Mesendoderm (in vitro differentiated cells): ENCODE measurements at places on chromosomes 7 and 10.
A peak's percentile ranks its signal among the peaks of the same experiment; 100 is the strongest.

- H3K4me3 ChIP-seq: no peak overlapping the region
- H3K27ac ChIP-seq: no peak overlapping the region
- H3K27me3 ChIP-seq: no peaks in the 10 kb centered on the region
Measured at GRCh38 chr7:28102797-28103196, 77.8 kb downstream of the JAZF1 start.

DNA sequence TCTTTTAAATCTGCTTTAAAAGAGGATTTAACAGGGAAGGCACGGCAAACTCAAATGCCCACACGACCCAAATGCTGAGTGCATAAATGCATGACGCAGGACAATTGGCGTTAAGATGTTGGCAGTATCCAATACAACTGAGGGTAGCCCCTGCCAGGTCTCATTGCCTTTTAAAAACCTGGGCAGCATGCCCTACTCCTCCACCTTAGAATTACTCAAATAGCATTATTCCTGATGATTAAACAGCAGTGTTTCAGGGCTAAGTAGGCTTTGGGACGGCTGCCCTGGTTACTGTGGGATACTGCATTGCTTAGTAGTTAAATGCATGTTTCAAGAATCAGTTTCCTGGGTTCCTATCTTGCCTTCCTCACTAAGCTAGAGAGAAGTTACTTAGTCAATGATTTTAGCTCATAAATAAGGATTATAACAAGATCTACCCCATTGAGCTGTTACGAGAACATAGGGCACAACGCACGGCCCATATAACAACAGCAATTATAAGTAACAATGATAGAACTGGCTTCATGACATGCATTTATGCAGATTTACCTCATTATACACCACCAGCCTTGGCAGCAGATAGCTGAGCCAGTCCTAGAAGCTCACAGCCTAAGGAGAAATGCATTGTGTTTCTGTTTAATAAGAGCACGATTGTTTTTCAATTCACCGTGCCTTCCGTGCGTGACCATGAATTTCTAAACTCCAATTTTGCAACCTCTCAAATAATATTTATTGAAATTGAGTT, 7.9 kb downstream of the TUBAL3 start:
- H3K27ac ChIP-seq: no peak overlapping the region
- no peaks in the 10 kb centered on the region for H3K36me3 ChIP-seq
- no peaks in the 10 kb centered on the region for H3K27me3 ChIP-seq
- no peak overlapping the region for H3K4me3 ChIP-seq

- H3K27me3 ChIP-seq: peaks cover 2% of the 10 kb centered on the region
- peak; percentile 29 for DNase-seq
- no peaks in the 10 kb centered on the region for H3K4me1 ChIP-seq
- H3K27ac ChIP-seq: no peak overlapping the region
- H3K4me3 ChIP-seq: peak overlapping the region; percentile 29
- no peaks in the 10 kb centered on the region for H3K36me3 ChIP-seq
Measured at GRCh38 chr10:108465871-108466641, 1301.5 kb upstream of the SORCS1 start.

DNA sequence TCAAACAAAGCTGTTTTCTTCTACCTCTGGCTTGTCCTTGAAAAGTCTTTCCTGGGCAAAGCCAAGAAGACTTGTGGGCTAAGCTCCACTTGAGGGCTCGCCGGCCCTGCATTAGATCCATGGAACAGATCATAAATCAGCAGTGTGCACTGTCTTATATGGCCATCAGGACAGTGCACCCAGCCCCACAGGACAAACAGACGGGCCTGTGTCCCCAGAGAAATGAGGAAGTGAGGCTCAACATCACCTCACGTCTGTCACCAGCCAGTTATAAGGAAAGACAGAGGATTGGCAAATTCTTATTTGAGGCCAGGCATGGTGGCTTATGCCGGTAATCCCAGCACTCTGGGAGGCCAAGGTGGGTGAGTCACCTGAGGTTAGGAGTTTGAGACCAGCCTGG, 12.3 kb upstream of the IFT22 start:
- H3K4me3 ChIP-seq: no peak overlapping the region
- no peak overlapping the region for H3K27ac ChIP-seq
- no peaks in the 10 kb centered on the region for H3K36me3 ChIP-seq
- DNase-seq: no peak
- H3K4me1 ChIP-seq: no peaks in the 10 kb centered on the region

DNA sequence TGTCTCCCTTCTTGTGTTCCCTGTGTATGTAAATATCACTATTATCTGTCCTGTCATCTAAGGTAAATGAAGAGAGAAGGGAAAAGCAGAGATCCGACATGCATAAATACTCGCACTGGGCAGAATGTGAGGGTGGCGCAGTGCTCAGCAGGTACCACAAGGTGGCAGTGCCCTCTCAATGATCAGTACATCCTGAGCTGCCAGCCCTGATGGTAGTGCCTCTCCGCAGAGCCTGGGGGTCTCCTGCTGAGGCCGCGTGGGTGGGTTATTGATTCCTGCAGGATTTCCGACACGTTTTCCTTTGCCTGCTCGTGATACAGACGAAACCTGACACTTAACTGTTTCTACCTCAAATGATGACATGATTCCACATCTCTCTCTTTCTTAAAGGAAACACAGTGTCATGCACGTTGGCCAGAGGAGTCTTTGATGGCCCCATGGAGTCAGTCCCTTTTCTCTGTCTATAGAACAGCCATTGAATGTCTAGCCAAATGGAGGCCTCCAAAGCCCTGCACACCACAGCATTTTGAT, 19.8 kb downstream of the RGR start:
- H3K4me3 ChIP-seq: no peak overlapping the region
- peak; percentile 68 for DNase-seq
- H3K27me3 ChIP-seq: no peaks in the 10 kb centered on the region
- H3K36me3 ChIP-seq: no peaks in the 10 kb centered on the region
- no peak overlapping the region for H3K27ac ChIP-seq

DNA sequence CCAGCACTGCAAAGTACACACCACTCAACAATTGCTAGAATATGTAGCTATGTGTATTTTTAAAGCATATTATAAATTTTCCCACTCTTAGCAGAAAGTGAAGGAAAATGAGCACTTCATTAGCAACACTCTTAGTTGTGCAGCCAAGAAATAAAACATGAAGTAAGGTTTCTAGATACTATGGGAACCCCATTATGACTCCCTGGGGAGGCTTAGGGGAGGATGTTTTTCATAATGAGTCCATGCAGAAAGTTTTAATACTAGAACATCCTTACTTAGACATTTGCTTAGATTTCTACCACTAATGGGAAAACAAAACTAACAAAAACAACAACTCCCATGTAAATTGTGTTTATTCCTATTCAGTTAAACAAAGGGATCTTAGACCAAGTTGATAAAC, 148.4 kb upstream of the HDAC9 start:
- no peak overlapping the region for H3K4me3 ChIP-seq
- no peak overlapping the region for H3K27ac ChIP-seq
- H3K36me3 ChIP-seq: no peaks in the 10 kb centered on the region
- H3K4me1 ChIP-seq: no peaks in the 10 kb centered on the region
- no peak for DNase-seq
- no peaks in the 10 kb centered on the region for H3K27me3 ChIP-seq

DNA sequence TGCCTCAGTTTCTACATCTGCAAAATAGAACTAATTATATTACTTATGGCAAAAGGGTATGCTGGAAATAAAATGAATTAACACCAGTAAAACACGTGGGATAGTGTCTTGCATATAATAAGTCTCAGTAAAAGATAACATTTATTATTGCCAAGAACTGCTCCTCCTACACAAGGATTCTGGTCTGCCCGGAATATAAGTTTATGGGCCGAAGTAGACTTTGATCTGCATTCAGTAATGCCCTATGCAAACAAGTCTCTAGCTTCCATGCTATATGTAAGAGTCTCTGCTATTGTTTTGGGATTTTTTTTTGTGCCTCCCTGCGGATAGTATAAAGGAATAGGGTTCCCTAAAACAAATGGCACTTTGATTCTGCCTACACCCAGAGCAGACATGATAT, 125.6 kb upstream of the SLC26A5 start:
- no peaks in the 10 kb centered on the region for H3K36me3 ChIP-seq
- no peaks in the 10 kb centered on the region for H3K4me1 ChIP-seq
- H3K27ac ChIP-seq: no peak overlapping the region

DNA sequence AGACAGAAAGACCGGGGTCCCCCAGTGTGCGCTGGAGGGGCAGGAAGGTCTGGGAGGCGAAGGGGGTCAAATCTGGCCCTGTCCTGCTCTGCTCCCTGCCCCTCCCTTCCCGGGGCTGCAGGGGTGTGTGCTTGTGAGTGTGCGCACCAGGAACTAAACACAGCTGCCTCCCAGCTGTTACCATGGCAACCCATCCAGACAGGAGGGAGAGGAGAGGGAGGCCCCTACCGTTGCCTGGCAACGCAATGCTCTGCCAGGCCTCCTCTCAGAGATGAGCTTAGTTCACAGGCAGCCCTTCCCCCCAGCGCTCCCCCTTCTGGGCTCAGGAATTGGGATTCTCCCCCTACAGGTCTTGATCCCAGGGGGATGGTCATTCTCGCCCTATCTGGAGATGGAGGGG, 6.1 kb downstream of the NYAP1 start:
- no peaks in the 10 kb centered on the region for H3K27me3 ChIP-seq
- peaks cover 2% of the 10 kb centered on the region for H3K4me1 ChIP-seq
- H3K27ac ChIP-seq: no peak overlapping the region
- H3K4me3 ChIP-seq: no peak overlapping the region

- no peak overlapping the region for H3K4me3 ChIP-seq
- H3K4me1 ChIP-seq: no peaks in the 10 kb centered on the region
- no peak overlapping the region for H3K27ac ChIP-seq
- peaks cover 10% of the 10 kb centered on the region for H3K36me3 ChIP-seq
Measured at GRCh38 chr7:76066716-76067503, 19.0 kb downstream of the MDH2 start.

DNA sequence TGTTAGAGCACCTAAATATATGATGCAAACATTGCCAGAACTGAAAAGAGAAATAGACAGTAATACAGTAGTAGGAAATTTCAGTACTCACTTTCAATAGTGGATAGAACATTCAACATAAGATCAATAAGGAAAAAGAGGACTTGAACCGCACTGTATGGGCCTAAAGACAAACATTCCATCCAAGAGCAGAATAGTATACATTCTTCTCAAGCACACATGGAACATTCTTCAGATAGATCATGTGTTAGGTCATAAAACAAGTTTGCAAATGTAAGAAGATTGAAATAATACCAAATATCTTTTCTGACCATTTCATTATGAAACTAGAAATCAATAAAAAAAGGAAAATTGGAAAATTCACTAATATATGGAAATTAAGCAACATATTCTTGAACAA, 185.4 kb upstream of the FOXP2 start:
- no peaks in the 10 kb centered on the region for H3K4me1 ChIP-seq
- DNase-seq: peak; percentile 43
- no peaks in the 10 kb centered on the region for H3K27me3 ChIP-seq
- no peaks in the 10 kb centered on the region for H3K36me3 ChIP-seq
- H3K4me3 ChIP-seq: no peak overlapping the region
- no peak overlapping the region for H3K27ac ChIP-seq

DNA sequence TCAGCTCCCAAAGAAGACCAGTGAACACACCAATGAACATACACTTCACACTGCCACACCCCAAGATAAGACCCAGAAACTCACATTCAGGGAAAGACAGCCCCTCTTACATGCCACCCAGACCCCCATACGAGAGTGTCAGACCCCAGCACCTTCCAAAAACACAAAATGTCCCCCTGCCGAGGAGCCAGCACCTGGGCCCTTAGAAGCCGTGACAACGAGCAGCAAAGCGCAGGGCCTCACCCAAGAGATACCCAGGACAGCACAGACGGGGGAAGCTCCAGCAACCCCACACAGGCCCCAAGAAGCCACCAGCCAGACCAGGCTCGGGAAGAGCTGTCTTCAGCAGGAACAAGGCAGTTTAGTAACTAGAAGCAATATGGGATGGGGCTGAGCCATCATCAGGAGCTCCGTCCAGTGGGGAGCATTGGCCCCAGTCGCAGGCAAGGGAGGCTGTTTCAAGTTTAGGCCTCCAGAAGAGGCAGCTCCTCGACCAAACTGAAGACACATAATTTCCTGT, 243.6 kb downstream of the PTPRN2 start:
- H3K36me3 ChIP-seq: no peaks in the 10 kb centered on the region
- no peaks in the 10 kb centered on the region for H3K4me1 ChIP-seq
- no peak overlapping the region for H3K27ac ChIP-seq
- DNase-seq: no peak

GRCh38 chr10:4704034-4704545, 121.9 kb upstream of the AKR1E2 start:
- DNase-seq: no peak
- H3K4me3 ChIP-seq: no peak overlapping the region
- no peaks in the 10 kb centered on the region for H3K36me3 ChIP-seq

- H3K27ac ChIP-seq: no peak overlapping the region
- H3K4me1 ChIP-seq: peaks cover 1% of the 10 kb centered on the region
- DNase-seq: peak; percentile 65
- H3K36me3 ChIP-seq: no peaks in the 10 kb centered on the region
- no peak overlapping the region for H3K4me3 ChIP-seq
- no peaks in the 10 kb centered on the region for H3K27me3 ChIP-seq
Measured at GRCh38 chr7:98287486-98287959, 6.0 kb downstream of the BRI3 start.

- peaks cover 10% of the 10 kb centered on the region for H3K36me3 ChIP-seq
- no peak overlapping the region for H3K27ac ChIP-seq
- no peaks in the 10 kb centered on the region for H3K4me1 ChIP-seq
- H3K27me3 ChIP-seq: no peaks in the 10 kb centered on the region
Measured at GRCh38 chr7:74709880-74710671, 52.6 kb downstream of the GTF2I start.

GRCh38 chr7:756928-757560, 30.0 kb upstream of the PRKAR1B start:
- peaks cover 12% of the 10 kb centered on the region for H3K36me3 ChIP-seq
- DNase-seq: no peak
- H3K27ac ChIP-seq: no peak overlapping the region
- H3K4me1 ChIP-seq: no peaks in the 10 kb centered on the region
- no peaks in the 10 kb centered on the region for H3K27me3 ChIP-seq

- no peak overlapping the region for H3K27ac ChIP-seq
- H3K4me3 ChIP-seq: no peak overlapping the region
- no peaks in the 10 kb centered on the region for H3K36me3 ChIP-seq
- no peak for DNase-seq
Measured at GRCh38 chr10:84269773-84270172, 24.9 kb downstream of the RGR start.

GRCh38 chr10:124320778-124321432, 97.8 kb downstream of the OAT start:
- H3K4me1 ChIP-seq: no peaks in the 10 kb centered on the region
- H3K36me3 ChIP-seq: no peaks in the 10 kb centered on the region
- no peak for DNase-seq
- H3K27ac ChIP-seq: no peak overlapping the region
- H3K4me3 ChIP-seq: no peak overlapping the region

GRCh38 chr7:135179321-135179925, 8.9 kb upstream of the CYREN start:
- no peaks in the 10 kb centered on the region for H3K36me3 ChIP-seq
- H3K27me3 ChIP-seq: no peaks in the 10 kb centered on the region
- DNase-seq: no peak
- H3K4me3 ChIP-seq: no peak overlapping the region
